Chondrocyte (in vitro differentiated cells): ENCODE measurements at places on chromosomes 7 and 10. TPM values are rescaled to one million over a fixed set of nuclear protein-coding genes. Genes with fewer than 3 reads are reported as not detected.

DNA sequence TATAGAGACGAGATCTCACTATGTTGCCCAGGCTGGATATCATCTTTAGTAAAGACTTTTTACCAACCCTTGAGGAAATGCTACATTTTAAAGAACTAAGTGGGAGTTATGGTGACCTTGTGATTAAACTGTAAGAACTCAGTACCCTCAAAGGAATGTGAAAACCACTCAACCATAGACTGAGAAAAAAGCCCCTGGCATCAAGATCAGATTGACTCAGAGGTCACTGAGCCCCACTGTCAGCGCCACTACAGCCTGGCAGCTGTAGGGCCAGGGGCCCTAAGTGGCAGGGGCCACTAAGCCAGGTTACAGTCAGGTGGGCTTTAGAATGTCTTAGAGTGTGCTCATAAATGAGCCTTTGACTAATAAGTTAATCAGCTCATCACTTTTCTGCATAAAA is 55.9 kb downstream of the APBB1IP start:
- H3K27ac ChIP-seq, result no peak overlapping the region
- H3K27me3 ChIP-seq, result no peaks in the 10 kb centered on the region
- no peaks in the 10 kb centered on the region for H3K36me3 ChIP-seq
- DNase-seq, result no peak
- no peaks in the 10 kb centered on the region for H3K4me1 ChIP-seq

GRCh38 chr7:2956076-2956475 is 87.6 kb downstream of the CARD11 start:
- H3K27me3 ChIP-seq, result no peaks in the 10 kb centered on the region

- DNase-seq, result no peak
- H3K4me3 ChIP-seq, result no peak overlapping the region
- H3K4me1 ChIP-seq, result peaks cover 38% of the 10 kb centered on the region
- H3K27ac ChIP-seq, result no peak overlapping the region
- no peaks in the 10 kb centered on the region for H3K27me3 ChIP-seq
Measured at GRCh38 chr10:73863039-73863817, 11.1 kb downstream of the CAMK2G start.

Gene SPDYE6
- total RNA-seq, result not detected in 3 replicates

DNA sequence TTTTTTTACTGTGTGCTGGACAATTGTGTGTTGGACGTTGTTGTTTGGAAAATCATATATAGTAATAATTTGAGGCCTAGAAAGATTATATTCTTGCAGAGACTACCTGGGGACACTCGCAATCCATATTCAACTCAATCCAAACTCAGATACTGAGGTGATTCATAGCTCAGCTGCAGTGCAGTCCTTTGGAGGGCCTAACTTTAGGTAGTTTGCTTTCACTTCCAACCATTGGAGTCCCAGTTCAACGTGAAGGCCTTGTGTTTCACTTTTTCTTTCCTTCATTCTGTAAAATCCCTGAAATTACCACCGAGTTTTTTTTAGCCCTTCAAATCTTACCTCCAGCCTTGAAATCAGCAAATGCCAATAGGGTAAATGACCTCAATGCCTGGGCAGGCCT is 32.3 kb downstream of the ATRNL1 start:
- H3K27ac ChIP-seq, result no peak overlapping the region
- no peaks in the 10 kb centered on the region for H3K36me3 ChIP-seq
- no peak overlapping the region for H3K4me3 ChIP-seq

DNA sequence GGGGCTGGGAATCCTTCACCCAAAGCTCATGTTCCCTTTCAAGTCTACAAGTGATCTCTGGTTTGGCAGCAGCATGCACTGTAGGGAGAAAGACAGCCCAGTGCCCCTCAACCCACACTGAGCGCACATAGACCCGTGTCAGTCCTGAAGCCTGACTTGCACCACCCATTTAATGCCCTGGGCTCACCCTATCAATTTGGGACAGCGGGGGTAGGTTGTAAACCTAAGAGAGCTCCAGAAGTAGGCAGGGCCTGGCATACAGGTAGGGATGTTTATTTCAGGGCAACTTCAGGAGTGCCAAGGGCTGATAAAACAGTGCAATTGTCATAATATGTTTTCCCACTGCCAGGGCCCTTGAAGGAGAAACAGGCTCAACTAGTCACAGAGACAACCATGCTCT is 3.5 kb upstream of the ATP6V0E2 start:
- peaks cover 17% of the 10 kb centered on the region for H3K4me1 ChIP-seq
- no peak overlapping the region for H3K4me3 ChIP-seq
- no peak for DNase-seq
- H3K27ac ChIP-seq, result no peak overlapping the region
- no peaks in the 10 kb centered on the region for H3K27me3 ChIP-seq
- H3K36me3 ChIP-seq, result no peaks in the 10 kb centered on the region

- H3K27ac ChIP-seq, result no peak overlapping the region
- no peak for DNase-seq
- H3K4me1 ChIP-seq, result peaks cover 4% of the 10 kb centered on the region
- H3K27me3 ChIP-seq, result no peaks in the 10 kb centered on the region
- peaks cover 1% of the 10 kb centered on the region for H3K36me3 ChIP-seq
Measured at GRCh38 chr7:37149051-37149772, 299.5 kb downstream of the ELMO1 start.

- no peaks in the 10 kb centered on the region for H3K27me3 ChIP-seq
- no peaks in the 10 kb centered on the region for H3K36me3 ChIP-seq
- no peak overlapping the region for H3K27ac ChIP-seq
- H3K4me1 ChIP-seq, result peaks cover 15% of the 10 kb centered on the region
- H3K4me3 ChIP-seq, result no peak overlapping the region
- DNase-seq, result no peak
Measured at GRCh38 chr10:34046506-34047034, 712.1 kb upstream of the NRP1 start.

- no peak overlapping the region for H3K4me3 ChIP-seq
- H3K4me1 ChIP-seq, result no peaks in the 10 kb centered on the region
- H3K27ac ChIP-seq, result no peak overlapping the region
- H3K27me3 ChIP-seq, result no peaks in the 10 kb centered on the region
- H3K36me3 ChIP-seq, result peaks cover 1% of the 10 kb centered on the region
Measured at GRCh38 chr7:80981405-80981804, 62.6 kb upstream of the SEMA3C start.
